M059J (cell line): ENCODE measurements at places on chromosomes 2 and 18.

DNA sequence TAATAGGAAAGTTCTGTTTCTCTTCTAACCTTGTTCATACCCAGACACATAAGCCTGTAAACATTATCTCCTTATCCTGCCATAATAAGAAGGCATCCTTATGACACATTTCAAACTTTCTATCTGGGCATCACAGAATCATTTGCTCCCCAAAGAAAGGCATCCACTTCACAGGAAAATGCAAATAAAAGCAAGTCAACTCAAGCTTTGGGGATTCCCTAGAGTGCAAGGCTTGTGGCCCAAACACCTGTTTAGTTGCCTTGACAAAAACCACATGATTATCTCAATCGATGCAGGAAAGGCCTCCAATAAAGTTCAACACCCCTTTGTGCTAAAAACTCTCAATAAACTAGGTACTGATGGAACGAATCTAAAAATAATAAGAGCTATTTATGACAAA lies 195.7 kb upstream of the GALNT5 start:
- no peak for DNase-seq

- peak; percentile 78 for DNase-seq
Observed at GRCh38 chr2:46167406-46167805, 129.8 kb upstream of the EPAS1 start.

DNA sequence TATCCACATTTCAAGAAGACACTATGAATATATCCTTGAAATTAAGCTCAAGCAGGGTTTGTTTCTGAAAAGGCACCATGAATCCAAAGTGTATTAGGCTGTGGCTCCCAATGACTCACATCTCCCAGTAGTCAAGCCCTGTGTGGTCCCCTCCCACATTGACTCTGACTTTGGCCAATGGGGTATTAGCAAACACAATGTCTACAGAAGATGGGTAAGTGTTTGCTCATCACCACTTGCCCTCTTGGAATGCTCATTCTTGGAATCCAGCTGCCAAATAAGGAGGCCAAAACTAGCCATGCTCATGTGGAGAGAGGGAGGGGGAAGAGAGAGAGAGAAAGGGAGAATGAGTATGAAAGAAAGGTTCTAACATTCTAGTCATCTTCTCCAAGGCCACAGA lies 490.0 kb downstream of the TXNL1 start:
- peak; percentile 92 for DNase-seq

GRCh38 chr2:9165625-9166024 lies 41.0 kb upstream of the ASAP2 start:
- peak; percentile 66 for DNase-seq

DNA sequence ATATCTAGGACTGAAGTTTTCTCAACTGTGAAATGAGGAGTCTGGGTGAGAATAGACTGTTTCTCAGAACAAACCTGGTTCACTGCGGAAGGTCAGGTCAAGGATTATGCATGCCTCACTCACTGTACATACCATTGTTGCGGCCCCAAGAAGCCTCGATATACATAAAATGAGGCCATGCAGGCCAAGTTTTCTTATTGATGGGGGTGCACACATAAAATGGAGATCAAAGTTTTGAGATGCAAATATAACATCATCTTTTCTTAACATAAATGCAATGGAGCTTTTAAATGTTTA lies 1366.1 kb upstream of the CELF4 start:
- DNase-seq, result no peak

DNA sequence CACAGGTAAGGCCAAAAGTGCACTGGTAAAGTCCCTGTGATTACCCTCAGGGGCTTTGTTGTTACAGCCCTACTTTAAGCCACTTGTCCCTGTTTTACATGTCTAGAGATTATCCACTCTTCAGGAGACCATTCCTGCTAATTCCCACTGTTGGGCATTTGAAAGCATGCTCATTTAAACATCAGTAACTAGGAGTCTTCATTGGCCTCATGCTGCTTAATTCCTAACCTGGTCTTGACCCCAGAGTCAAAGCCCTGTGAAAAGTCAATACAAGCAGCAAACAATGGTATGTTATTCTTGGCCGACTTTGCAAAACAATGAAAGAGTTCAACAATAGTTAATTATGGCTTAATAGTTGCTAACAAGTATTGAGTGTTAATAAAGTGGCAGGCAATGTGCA lies 23.2 kb downstream of the AFF3 start:
- DNase-seq, result no peak

DNA sequence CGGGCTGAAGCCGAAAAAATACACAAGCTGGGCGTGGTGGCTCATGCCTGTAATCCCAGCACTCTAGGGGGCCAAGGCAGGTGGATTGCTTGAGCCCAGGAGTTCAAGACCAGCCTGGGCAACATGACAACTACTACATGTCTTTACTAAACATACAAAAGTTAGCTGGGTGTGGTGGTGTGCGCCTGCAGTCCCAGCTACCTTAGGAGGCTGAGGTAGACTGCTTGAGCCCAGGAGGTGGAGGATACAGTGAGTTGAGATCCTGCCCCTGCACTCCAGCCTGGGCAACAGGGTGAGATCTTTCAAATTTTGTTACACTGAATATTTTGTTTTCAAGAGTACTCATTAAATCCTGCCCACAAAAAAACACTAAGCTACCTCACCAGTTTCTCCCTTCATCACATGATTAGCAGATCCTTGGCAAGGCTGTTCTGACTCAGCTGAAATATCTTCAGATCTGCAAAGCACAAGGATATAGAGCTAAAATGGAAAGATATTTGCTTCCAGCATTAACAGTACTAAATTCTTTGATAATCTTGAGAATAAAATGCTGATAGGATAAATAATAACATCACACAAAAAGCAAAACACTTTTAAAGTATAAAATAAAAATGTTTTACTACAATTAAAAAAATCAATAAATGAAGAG lies 28.2 kb upstream of the MCM6 start:
- DNase-seq, result peak; percentile 39

- DNase-seq, result no peak
Observed at GRCh38 chr2:95061601-95062183, 36.2 kb downstream of the MAL start.

DNA sequence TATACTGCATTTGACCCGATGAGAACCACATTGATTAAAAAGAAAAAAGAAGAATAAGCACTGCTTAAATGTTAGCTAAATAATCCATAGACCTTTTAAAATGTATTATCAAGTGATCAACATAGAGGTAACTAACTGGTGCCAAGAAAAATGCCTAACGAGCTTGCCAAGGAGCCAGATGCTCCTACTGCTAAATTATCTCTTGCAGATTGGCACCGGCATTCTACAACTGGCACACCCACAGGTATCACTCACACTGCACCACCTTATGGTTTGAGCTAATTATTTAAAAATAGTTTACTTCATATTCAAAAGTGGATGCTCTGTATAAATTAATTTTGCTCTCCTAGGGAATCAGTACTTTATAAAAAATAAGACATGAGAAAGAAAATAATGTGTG lies 341.6 kb upstream of the CDH7 start:
- DNase-seq, result no peak

DNA sequence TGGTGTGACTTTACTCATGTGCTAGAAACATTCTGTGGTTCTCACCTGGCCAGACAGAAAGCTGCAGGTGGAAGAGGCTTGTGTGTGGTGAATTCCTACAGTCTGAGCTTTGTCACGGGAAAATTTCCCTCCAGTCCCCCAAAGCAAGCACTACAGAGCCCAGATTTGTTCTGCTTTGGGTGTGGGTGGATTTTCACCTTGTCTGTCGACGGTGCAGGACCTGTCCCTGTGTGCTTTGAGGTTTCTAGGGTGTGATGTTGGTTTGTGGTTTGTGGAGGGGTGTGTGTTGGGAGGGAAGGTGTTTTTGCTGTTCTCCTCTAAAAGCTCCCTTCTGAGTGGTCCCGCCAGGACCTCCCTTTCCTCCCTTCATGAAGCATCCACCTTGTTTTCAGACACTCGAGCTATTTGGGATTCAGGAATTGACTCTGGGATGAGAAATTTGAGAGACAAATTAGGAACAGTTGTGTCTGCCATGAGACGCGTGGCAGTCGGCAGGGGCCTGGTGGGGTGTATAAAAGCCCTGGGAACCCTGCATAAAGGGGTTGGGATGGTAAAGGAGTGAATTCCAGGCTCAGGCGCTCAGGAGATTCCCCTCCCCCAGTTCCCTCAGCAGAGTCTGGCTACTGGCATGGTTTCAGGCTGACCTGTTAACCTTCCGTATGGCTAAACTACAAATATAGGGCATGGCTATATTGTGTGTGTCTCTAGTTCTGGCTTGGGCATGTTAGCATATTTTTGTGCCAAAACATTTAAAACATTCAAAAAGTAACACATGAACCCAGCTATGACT lies 65.5 kb downstream of the DGKD start:
- no peak for DNase-seq

DNA sequence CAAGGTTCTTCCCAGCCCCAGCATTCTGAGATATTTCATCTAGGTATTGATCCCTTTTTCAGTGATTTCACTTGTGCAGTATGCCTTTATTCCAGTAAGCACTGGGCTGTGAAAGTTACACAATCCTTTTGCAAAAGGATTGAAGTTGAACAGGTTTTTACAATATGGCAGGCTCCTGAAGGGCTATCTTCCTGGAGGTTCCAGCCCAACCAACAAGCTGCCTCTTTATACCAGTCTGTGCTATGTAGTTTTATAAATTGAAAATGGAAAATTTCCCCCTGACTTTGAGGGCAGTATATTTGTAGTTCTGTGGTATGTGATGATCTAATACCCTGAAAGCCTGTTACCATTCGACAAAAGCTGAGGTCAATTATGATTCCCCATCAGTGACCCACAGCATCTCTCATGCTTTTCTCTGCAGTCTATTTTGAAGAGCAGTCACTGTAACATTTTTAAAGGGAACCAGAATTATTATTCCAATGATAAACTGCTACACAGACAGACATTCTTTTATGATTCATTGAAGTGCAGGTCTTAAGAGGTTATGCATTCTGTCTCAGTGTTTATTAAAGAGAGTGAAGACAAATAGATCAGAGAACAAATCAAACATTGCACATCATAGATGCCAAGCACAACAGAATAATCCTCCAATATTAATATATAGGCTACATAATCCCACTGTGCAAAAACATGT lies 35.2 kb upstream of the STPG4 start:
- DNase-seq, result peak; percentile 78

GRCh38 chr2:167814881-167815718 lies 432.3 kb downstream of the STK39 start:
- no peak for DNase-seq

DNA sequence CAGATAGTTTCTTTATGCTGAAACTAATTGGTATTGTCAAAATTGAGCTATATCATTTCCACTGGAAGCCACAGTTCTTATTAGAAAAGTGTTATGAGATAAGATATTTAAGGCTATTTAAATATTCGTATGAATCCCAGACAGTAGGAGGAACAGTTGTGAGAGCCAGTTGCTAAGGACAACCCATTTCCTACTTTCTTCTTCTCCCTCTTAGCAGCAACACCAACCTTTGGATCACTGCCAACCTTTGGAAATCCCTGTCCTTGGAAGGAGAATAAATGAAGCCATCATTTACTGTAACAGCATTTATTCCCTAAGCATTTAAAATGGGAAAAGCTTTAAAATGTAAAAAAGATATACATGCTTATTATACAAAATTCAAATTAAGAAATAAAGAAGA lies 85.8 kb downstream of the PLCL1 start:
- DNase-seq, result no peak

- no peak for DNase-seq
Observed at GRCh38 chr2:197097578-197098366, 171.3 kb upstream of the PGAP1 start.
